Inflammatory macrophage treated with lipopolysaccharide for 1 hour (primary cell): ENCODE measurements at places on chromosomes 3 and 15.
A peak's percentile ranks its signal among the peaks of the same experiment; 100 is the strongest.

GRCh38 chr3:188471723-188472122 is 317.8 kb downstream of the LPP start:
- no peak for DNase-seq

GRCh38 chr3:119945291-119945690 is 149.0 kb downstream of the GSK3B start:
- DNase-seq: no peak

DNA sequence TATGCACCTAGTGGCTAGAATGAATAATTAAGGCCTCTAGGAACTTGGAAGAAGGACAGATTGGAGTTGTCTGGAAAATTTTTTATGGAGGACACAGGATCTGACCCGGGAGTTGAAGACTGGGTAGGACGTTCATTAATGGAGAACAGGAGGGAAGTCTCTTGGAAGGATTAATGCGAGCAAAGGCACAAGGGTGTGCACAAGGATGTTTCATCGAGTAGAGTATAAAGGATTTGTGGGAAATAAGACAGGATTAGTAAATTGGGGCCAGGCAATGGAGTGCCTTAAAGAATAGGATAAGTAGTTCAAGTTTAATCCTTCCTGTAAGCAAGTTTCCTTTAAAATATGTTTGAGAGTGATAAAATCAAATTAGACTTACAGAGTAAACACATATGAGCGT is 14.6 kb downstream of the LMOD3 start:
- DNase-seq: no peak

GRCh38 chr3:77160931-77161497 is 121.1 kb downstream of the ROBO2 start:
- no peak for DNase-seq

DNA sequence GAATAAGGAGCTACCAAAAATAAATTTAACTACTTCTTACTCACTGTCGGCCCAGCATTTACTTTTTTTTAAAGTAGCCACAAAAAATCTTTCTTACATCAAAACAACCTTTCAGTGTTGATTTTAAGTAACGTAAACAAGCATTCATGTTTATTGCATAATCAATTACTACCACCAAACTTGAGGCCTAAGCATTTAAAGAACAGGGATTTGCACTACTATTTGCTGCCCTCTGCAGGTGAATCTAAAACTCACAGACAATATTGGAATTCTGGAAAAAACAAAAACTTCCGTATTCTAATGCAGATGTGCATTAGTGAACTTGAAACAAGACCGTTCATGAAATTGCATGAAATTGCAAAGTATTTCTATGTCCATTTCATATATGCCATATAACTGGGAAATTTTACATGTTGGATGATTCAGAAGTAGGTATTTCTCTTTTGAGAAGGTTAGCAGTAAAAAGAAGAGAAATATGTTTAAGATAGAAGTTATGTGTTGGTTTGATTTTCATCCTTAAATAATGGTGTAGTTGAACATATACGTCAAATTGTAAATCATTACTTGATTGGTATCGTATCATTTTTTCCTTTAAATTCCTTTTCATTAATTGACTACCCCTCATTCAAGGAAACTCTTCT is 55.6 kb downstream of the CGGBP1 start:
- peak; percentile 55 for DNase-seq

DNA sequence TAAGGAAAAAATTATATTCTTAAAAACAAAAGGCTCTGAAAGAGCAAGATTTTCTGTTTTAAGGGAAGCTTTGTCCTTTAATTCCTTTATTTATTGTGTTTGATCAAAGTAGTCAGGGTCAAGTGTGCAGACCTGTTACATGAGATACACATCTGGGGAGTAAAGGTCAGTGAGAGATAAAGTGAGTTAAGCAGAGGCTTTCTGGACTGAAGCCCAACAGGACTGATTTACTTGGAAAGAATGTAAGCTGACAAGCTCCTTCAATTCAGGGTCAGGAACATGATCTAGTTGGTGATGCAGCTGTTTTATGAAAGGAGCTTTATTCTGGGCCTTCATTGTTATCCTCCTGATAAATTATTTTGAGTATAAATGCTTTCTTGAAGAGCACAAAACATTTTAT is 20.7 kb upstream of the OTOL1 start:
- no peak for DNase-seq

DNA sequence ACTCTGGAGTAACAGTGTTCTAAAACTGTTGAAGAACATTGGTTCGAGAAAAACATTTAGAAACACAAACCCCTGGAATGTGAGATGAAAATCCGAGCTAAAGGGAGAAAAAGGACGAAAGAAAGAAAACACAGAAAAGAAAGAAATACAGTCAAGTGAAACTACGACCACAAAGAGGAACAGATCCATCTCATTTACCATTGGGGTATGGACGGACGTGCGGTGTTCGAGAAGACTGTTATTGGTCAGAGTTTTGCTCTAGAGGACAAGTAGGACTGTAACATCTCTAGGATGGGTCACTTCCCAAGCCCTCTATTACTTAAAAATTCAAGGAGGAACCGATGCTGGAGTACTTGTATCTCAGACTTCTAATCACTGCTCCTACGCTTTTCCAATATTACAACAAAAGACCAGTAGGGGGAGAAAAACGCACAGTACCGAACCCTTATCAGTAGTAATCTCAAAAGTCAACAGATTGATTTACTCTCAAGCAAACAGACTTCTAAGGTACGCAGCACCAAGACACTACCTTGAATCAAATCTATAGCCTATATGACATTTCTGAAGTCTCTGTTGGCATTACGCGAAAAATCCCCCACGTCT is 1.1 kb upstream of the PIK3CA start:
- DNase-seq: peak; percentile 66

GRCh38 chr3:38297947-38298711 is 16.0 kb downstream of the SLC22A14 start:
- DNase-seq: no peak

- DNase-seq: no peak
Observed at GRCh38 chr3:119362010-119362409, 67.8 kb downstream of the ARHGAP31 start.

DNA sequence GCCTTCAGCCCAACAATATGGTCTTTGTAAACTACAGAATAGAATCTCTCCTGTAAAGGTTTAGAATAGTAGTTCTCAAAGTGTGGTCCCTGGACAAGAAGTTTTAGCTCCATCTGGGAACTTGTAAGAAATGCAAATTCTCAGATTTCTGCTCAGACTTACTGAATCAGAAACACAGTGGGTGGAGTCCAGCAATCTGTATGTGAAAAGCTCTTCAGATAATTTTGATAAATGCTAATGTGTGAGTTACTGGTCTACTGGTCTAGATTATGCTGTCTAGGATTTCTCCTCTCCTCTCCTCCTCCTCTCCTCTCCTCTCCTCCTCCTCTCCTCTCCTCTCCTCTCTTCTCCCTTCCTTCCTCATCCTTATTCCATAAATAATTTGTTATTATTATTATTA is 57.5 kb downstream of the RBMS3 start:
- no peak for DNase-seq

- DNase-seq: no peak
Observed at GRCh38 chr15:39907216-39907615, 12.8 kb downstream of the GPR176 start.

DNA sequence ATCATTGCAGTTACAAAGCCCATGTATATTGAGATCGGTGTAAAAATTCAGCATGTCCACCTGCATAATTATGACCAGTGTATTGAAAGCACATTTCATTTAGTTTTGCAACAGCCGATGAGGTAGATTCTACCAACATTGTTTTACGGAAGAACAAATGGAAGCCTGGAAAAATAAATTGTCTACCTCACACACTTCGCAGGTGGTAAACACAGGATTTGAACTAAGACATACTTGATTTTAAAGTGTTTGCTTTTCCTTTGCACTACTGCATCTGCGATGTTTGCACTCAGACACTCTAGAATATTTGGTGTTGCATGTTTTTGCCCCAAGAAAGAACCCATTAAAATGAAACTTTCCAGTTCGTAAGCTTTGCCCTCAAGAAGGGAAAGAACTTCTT is 148.4 kb downstream of the PGPEP1L start:
- no peak for DNase-seq

GRCh38 chr15:59013246-59013873 is 25.9 kb downstream of the RNF111 start:
- DNase-seq: no peak

GRCh38 chr3:27637346-27637995 is 84.7 kb downstream of the EOMES start:
- no peak for DNase-seq

DNA sequence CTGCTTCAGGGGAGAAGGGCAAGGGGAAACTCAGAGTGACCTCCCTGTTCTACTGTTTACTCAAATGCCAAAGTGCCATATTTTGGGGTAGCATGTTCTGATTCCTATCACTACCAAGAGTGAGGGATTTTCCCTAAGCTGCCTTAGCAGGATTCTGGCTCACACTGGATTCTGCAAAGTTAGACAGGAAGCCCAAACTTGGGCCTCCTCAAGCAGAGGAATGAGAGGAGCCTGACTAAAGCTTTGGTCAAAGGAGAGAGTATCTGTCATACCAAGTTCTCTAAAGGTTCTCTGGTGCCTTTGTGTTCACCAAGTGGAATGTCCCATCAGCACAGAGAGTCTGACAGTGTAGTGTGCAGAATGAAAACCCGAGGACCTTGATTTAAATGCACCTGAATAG is 8.8 kb upstream of the RARB start:
- no peak for DNase-seq

- DNase-seq: peak; percentile 41
Observed at GRCh38 chr3:188197388-188197847, 43.5 kb downstream of the LPP start.

- DNase-seq: no peak
Observed at GRCh38 chr3:118380576-118380975, 654.1 kb downstream of the IGSF11 start.

DNA sequence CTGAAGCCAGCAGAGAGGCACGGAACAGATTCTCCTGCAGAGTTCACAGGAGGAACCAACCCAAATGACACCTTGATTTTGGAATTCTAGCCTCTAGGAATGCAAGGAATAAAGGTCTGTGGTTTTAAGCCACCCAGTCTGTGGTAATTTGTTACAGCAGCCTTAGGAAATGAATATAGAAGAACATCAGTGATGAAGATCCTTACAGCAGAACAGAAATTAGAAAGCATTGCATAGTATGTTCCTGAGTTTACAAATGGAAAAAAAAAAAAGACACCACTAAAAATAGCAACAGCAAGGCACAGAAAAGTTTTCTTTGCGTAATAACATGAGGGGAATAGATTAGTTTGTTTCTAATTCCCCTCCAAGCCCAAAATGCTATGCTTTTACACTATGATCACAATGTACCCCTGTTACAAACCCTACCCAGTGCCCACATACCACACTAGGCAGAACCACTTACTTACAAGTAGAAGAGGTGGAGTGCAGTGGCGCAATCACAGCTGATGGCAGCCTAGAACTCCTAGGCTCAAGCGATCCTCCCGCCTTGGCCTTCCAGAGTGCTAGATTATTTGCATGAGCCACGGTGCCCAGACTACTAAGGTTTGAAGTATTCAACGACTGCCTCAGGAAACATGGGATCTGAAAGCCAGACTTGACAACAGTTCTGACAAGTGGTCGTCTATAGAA is 84.3 kb downstream of the SHQ1 start:
- DNase-seq: no peak

DNA sequence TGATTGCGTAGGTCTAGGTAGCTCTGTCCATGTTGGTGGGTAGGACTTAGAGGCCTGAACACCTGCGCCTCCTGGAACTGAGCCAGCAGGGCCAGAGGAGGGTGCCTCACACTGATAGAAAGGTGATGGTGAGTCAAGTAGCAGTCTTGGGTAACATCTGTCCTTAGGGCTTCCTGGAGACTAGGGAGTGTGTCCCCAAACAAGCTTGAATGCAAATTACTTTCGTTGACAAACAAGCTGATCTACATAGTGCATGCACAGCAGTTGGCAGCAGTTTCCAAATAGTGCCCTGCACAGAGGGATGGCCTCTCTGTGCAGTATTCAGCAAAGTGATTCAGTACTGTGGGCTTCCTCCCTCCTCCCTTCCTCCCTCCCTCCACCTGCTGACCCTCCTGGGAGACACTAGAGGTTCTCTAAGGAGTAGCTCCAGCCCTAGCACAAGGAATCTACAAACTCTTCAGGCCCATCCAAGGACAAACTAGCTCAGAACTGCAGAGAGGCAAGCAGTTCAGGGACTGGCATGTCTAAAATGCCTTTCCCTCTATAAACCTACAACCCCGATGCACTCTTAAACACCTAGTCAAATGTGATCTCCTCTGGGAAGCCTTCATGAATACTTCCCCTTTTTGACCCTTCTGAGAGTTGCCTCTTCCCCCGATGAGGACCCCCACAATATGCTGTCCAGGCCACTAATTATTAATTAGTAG is 61.0 kb downstream of the TLE3 start:
- no peak for DNase-seq

DNA sequence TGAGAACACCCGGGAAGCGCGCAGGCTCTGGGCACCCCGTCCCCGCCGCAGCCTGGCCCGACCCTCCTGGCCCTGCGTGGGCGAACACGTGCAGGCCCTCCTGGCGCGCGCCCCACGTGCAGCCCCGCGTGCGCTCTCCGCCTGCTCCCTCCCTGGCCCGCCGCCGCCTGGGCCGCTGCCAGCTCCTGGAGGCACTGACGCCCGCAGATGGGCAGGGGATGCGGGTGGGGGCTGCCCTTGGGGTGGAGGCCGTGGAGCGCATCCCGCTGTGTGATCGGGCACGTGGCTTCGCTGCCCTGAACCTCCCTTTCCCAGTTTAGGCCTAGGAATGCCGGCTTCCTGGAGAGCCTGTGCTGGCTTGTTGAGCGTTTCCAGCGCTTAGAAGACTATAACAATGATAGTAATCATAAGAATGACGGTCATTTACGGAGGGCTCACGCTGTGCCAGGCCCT is 104.6 kb upstream of the SLC6A6 start:
- DNase-seq: no peak

DNA sequence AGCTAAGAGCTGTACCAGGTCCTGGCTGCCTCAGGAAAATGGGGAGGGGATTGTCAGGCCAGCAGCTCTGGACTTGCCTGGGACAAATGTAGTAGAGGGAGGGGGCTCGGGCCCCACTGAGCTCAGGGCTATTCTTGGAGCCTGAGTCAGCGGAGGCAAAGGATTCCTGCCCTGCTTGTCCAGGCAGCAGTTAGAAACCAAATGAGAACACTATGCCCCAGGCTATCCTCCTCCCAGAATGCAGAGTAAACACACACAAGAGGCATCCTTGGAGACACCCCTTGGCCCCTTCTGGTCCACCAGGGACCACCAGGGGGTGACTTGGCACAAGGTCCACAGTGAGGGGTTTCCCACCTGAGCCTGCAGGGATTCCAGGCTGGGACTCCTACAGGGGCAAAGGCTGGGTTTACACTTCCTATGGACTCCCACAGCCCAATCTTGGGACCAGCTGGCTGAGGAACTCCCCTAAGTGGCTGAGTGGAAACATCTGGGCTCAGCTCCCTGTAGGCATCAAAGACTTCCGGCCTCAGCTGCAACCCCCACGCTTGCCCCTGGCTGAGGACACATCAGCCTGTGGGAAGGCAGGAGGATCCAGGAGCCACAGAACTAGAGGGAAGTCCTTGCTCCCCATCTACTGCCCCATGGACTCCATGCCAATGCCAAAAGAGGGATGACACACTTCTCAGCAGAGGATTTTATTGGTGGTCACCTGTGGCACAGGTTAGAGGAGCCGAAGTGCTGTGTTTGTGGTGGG is 3.4 kb upstream of the COL7A1 start:
- no peak for DNase-seq

- DNase-seq: no peak
Observed at GRCh38 chr3:155046935-155047334, 33.2 kb upstream of the MME start.
